ENCODE measurements at places on chromosomes 7 and 10.
A peak's percentile ranks its signal among the peaks of the same experiment; 100 is the strongest.

DNA sequence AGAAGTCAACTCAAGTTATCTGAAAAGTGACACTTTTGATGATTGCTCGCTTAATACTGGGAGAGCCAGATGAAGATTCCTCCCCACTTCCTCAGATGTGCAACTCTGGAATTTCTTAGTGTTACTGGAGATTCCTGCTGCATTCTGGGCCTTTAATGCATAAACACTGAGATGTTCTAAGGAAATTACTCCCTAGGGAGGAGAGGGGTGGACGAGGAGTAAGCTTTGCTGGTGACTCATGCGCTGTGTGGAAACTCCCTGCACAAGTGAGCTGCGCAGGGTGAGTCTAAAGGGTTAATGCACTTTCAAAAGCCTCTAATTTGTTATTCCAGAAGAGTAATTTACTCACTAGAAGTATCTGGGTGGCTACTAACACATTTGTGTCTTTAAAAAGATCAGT is 46.3 kb downstream of the EGFR start:
- peak; percentile 99 for DNase-seq

DNA sequence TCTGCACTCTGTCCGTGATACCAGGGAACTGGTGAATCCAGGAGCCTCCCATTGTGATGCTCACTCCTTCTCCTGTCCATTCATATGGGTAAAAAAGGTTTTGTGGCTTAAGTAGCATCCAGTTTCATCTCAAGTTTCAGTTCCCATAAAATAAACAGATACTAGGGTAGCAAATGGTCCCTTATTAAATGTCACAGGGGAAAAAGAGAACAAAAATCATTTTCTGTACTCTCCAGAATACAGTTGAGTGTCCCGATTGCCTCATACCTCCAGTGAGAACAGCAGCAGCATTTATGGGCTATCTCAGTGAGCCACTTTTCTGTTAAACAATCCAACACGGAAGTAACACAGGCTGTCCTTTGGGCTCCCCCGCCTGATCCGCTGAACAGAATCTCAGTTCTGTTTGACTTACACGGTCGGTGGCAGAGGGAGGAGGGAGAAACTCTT is 179.6 kb downstream of the CELF2 start:
- DNase-seq, result no peak

DNA sequence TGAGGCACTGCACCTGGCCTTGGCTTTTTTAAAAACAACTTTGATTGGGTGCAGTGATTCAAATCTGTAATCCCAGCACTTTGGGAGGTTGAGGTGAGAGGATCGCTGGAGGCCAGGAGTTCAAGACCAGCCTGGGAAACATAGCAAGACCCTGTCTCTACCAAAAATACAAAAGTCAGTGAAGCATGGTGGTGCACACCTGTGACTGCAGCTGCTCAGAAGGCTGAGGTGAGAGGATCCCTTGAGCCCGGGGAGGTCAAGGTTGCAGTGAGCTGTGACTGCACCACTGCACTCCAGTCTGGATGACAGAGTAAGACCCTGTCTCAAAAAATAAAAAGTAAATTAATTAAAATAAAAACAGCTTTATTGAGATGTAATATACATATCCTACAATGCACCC is 84.9 kb downstream of the NPTX2 start:
- DNase-seq, result no peak

GRCh38 chr10:3564346-3565002 is 220.5 kb downstream of the KLF6 start:
- no peak for DNase-seq

DNA sequence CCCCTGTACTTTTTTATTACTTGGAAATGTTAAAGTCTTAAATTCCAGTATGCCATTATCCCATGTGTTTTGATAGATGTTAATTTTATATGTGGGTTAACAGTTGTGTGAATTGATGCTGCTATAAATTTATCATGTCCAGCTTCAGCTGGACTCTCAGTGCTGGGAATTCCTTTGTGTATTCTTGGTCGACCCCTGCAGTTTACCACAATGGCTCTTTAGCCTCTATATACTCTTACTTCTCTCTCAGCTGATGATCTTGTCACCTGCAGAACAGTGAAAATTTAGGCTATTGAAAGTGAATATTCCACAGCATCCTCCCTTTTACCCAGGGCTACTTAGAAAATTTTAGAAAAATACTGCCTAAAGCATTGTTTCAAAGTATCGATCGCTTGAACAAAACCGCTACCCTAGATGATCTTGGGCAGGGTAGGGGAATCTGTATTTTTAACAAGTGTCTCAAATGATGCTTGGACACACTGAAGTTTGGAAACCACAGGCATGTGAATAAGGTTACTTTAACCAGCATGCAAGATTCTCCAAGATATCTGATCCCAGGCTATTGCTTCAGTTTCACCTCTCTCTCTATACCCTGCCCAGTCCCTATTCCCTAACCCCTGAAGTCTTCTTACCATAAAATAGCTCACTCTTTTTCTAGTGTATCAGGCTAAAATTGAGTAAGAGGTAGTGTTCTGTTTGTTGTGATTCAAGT is 25.4 kb downstream of the LCOR start:
- DNase-seq, result no peak

DNA sequence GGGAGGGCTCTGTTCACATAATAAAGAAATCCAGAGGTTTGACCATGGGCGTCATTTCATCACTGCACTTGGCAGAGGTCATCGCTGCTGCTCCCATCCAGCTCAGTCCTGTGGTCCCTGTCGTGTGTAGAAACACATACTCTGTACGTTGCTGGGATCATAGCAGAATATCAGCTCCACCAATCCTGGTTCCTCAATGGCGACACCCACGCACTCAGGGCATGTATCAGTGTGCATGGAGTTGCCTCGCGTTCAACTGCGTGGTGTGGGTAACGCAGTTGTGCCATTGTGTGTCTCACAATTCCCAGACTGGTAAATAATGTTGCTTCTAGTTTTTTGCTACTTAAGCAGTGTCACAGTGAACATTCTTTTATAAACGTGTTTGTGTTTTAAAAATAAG is 111.1 kb downstream of the LHPP start:
- no peak for DNase-seq

DNA sequence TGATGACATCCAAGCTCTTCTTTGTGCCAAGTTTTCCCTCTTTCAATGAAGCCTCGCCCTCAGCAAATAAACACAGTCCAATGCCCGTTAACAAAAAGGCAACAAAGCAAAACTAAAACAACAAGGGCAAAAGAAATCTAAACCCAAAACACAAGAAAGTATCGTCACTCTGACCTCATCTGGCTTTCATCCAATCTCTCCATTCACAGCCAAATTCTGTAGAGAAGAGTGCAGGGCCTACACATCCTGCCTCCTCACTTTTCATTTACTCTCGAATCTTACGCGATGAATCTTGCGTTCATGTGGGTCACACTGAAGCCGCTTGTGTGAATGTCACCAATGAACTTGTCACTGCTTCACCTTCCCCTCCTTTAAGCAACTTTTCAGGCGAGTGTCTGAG is 15.9 kb upstream of the AKR1E2 start:
- DNase-seq, result no peak

- no peak for DNase-seq
Measured at GRCh38 chr10:121332829-121333765, 265.1 kb downstream of the FGFR2 start.

GRCh38 chr7:152086513-152086912 is 61.0 kb downstream of the GALNT11 start:
- DNase-seq, result no peak

- no peak for DNase-seq
Measured at GRCh38 chr7:64997927-64998391, 7.1 kb upstream of the ZNF117 start.

DNA sequence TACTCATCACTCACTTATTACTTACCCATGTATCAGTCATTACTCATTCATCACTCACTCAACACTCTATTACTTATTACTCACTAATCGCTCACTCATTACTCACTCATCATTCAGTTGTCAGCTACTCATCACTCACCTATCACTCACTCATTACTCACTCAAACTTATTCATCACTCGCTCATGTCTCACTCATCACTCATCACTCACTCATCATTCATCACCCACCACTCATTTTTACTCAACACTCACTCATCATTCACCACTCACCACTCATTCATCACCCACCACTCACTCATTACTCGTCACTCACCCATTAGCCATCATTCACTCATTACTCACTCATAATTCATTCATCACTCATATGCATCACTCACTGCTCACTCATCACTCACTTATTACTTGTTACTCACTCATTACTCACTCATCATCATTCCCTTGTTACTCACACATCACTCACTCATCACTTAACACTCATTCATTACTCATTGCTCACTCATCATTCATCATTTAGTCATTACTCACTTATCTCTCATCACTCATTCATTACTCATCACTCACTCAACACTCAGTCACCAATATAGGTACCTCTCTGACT is 237.9 kb downstream of the ADARB2 start:
- DNase-seq, result no peak

GRCh38 chr7:112782498-112782897 is 7.7 kb downstream of the TMEM168 start:
- DNase-seq, result no peak

DNA sequence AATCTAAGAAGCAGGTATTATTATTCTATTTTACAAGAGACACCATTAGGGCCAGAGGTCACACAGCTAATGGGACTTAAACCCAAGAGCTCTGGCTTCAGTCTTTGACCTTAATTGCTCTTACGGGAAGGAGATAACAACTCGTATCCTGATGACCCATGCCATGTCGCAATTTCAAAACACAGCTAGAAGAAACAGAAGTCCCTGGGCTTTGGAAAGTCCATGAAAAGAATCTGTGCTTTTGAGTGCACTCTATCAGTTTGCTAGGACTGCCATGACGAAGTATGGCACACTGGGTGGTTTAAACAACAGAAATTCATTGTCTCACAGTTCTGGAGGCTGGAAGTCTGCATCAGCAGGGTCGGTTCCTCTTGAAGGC is 247.8 kb upstream of the AOAH start:
- DNase-seq, result no peak

- peak; percentile 89 for DNase-seq
Measured at GRCh38 chr7:102129636-102130370, 156.9 kb upstream of the SH2B2 start.

GRCh38 chr10:16741540-16741939 is 75.7 kb downstream of the RSU1 start:
- no peak for DNase-seq

DNA sequence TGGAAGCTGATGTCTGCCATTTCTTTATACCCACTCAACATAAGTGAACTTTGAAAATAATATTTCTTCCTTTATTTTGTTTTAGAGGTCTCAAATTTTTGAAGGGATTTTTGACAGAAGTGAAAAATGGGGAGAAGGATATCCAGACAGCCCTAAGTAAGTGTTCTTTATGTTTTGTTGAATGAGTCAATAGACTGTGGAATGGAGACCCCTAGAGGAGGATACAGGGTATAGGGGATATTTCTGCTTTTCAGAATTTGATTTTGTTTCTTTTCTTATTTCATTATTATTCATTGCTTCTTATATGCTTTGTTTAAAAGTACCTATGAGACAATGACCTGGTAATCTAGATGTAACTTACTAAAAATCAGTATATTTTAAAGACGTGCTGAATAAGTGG is 34.4 kb downstream of the PLEKHA8 start:
- peak; percentile 59 for DNase-seq

DNA sequence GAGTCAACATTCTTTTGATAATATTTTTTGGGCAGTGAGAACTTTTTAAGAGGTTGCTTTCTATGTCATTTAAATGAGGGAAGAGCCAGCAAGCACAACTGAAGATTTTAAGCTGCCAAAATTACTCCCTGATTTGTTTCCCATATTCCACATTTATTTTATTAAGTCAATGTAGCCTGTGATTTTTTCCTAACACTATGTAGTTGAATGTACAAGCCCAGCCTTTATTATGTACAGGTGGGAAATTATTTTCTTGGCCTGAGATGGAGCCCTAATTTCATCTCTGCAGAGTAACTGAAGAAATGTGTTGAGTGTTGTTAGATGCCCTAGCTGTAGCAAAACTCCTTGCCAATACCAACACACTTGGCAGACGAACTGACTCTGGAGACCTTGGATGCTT is 83.1 kb upstream of the MINDY3 start:
- no peak for DNase-seq

GRCh38 chr7:51850126-51850525 is 533.5 kb upstream of the COBL start:
- no peak for DNase-seq

GRCh38 chr10:80540981-80541750 is 3.5 kb downstream of the SH2D4B start:
- DNase-seq, result no peak

GRCh38 chr10:30752481-30752881 is 122.9 kb upstream of the LYZL2 start:
- DNase-seq, result no peak

GRCh38 chr7:83643012-83643411 is 5.9 kb downstream of the SEMA3E start:
- peak; percentile 28 for DNase-seq

GRCh38 chr10:86362129-86362527 is 4.5 kb downstream of the GRID1 start:
- no peak for DNase-seq

DNA sequence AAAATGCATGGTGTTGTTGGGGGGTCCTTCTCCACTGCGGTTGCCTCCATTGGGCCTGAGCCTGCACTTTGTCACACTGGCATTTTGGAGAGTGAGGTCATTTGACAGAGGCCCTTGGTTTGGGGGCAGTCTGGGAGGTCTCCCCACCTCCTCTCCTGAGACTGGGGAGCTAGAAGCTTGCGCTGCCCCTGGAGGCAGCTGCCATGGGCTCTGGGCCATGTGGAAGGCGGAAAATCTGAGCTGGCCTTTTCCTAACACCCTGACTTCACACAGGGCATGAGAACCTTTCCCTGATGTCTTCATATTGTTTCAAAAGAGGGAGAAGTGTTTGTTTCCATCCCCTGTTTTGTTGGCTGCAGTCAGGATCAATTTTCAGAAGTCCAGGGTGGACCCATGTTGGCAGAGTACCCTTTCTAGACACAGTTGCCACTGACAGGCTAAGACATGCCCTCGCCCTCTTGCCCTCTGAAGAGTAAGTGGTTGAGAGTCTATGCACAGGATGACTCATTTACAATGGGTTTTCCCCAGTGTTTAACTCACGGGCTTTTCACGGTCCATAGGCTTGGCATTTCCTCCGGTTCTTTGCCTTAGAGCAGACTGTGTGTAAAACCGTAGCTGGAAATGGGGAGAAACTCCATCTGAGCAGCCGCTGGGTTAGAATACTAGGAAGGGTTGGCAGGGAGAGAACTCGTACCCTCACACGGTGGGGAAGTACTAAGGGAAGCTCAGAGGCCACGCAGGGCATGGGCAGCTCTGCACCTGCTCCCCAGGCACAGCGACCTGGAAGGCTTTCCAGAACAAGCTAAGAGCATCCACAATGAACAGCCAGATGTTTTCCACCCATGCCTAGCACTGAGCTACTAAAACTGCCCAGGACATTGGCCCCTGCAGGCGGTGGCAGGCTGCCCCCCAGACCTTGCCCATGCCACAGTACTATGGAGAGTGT is 655.0 kb downstream of the SDK1 start:
- peak; percentile 97 for DNase-seq

DNA sequence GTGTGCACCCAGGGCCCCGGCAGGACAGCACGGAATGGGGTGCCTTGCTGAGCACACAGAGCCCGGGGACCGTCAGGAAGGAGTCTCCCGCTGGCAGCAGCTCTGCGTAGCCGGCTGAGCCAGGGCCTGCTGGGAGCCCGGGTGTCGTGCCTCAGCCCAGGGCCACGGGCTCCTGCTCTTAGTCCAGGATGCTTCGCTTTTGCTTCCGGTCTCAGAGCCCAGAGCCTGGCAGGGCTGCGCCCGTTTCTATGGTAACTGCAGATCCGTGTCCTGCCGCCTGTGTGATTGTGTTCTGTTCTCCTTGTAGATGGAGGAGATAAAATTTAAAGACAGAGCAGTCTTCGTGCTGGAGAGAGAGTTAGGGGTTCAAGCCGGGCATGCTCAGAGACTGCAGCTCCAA is 53.7 kb upstream of the DPYSL4 start:
- no peak for DNase-seq
